ENCODE measurements at places on chromosomes 3 and 15. TPM values are rescaled to one million over a fixed set of nuclear protein-coding genes. Genes with fewer than 3 reads are reported as not detected.

Gene INSYN1
- 3.7 TPM for polyA plus RNA-seq

Gene DOCK3
- 0.81 TPM for polyA plus RNA-seq

Gene ZNF80
- 0.03 TPM for polyA plus RNA-seq

DNA sequence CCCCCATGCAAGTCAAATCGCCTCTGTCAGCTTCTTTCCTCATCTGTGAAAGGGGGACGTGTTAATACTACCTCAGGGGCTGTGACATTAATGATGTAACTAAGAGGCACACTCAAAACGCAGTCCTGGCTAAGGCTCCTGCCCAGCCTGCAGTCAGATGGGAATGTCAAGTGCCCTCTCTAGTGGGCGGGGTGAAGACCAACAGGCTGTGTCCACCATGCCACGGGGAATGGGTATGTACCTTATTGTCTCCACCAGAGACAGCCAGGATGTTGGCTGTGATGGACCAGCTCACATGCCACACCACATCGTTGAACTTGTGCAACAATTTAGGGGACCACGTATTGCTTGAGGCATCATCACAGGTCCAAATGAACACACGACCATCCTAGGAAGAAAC, 11.0 kb upstream of the GHRL start:
- no peak for DNase-seq

GRCh38 chr3:46664971-46665762, 28.3 kb downstream of the ALS2CL start:
- no peak for DNase-seq

DNA sequence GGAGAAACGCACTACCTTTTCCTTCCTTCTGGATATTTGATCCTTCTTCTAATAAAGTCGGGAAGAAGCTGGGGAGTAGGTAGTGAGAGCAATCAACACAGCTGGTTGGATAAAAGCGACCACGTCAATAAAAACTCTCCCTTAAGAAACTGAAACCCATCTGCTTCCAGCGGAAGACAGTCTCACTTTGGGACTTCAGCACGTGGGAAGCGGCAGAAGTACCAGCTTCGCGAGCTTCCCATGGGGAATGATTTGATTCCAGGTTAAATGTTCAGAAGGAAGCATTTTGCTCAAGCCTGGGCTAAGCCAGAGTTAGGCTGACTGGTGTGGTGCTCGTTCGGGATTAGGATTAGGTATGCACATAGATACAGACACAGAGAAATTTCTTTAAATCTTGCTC, 262.3 kb upstream of the LYSMD4 start:
- DNase-seq: no peak

DNA sequence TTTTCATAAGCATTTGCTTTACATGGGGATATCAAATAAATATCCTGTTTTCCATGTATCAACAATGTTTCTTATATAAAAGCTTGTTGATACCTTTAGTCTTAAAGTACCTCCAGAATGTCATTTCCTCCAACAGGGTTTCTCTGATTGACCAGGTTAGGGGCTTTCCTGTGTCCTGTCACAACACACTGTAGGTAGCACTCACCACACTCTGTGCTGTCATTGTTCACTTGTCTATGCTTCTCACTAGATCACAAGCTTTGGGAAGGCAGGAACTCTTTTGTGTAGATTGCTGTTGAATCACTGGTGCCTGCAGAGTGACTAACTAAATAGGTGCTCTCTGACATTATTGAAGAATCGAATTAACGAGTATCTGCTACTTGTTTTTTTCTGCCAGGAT, 49.8 kb downstream of the USP50 start:
- DNase-seq: no peak
